Anterior cingulate cortex (tissue), 58 donors: ENCODE measurements at places on chromosomes 1 and 21.

GRCh38 chr1:238960071-238960470 is 426.3 kb upstream of the CHRM3 start:
- no peak for DNase-seq

GRCh38 chr1:236748268-236748870 is 46.7 kb upstream of the MTR start:
- DNase-seq, result no peak

DNA sequence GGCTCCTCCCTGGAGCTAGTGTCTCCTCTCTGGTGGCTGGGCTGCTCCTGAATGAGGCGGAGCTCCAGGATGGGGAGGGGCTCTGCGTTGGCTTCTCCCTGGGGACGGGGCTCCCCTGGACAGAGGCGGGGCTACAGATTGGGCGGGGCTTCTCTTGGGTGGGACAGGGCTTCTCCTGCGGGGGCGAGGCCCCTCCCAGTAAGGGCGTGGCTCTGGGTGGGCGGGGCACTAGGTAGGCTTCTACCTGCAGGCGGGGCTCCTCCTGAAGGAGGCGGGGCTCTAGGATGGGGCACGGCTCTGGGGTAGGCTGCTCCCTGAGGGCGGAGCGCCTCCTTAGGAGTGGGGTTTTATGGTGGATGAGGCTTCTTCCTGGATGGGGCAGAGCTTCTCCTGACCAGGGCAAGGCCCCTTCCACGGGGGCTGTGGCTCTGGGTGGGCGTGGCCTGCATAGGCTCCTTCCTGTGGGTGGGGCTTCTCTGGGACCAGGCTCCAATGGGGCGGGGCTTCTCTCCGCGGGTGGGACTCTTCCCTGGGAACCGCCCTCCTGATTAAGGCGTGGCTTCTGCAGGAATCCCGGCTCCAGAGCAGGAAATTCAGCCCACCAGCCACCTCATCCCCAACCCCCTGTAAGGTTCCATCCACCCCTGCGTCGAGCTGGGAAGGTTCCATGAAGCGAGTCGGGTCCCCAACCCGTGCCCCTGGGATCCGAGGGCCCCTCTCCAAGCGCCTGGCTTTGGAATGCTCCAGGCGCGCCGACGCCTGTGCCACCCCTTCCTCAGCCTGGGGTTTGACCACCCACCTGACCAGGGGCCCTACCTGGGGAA is 22.7 kb upstream of the ARF1 start:
- no peak for DNase-seq

- no peak for DNase-seq
Measured at GRCh38 chr1:153094426-153094825, at the start of gene SPRR2E. SPRR2E (minus strand) TSS chr1:153094526; CDS start chr1:153093751, 775 bp downstream.

DNA sequence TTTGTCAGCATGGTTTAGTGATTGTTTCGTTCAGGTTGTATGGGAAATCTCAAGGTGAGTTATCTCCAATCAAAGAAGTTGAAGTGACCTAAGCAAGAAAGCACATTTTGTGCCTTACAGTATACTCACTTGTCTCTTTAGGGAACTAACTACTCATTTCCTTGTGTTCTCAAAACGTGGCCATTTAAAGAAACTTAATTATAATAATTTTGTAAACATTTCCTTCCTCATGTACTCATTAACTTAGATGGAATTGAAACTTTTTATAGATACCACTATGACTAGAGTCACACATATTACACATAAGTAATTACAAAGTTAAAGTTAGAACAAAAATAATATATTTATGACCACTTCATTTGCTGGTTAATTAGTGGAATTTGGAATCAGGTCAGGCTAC is 552.6 kb downstream of the MRPL39 start:
- no peak for DNase-seq

DNA sequence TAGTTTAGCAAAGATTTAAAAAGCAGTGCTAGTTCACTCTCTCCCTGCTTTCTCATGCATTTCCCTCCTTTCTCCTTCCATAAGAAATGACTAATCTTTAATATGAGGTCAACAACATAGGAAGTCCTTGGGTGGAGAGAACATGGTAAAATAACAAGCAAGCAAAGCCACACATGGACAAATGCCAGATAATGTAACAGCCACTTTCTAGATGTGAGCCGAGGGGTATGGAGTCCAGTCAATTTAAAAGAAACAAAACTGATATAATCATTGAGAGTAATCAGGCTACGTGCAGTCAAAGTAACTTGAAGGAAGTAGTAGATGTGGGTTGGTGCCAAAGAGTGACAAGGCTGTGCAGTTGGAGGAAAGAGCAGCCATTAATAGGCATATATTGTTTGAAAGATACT is 69.6 kb downstream of the DUSP10 start:
- DNase-seq, result no peak

DNA sequence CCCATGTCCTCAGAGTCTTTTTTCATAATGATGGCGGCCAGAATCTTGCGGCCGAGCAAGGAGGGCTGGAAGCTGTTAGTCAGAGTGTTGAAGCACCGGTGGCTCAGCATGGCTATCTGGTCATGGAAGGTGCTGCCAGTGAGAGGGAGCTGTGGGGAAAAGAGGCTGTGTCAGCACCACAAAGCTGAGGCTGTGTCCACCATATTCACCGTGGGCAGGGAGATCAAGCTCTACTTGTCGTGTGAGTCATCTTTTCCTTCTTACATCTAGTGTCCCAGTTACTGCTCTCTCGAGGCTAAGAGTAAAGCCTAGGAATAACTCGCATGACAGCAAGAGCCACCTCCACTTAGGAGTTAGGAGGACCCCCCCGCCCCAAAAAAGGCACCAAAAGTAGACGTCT is 18.2 kb downstream of the ADAR start:
- no peak for DNase-seq

DNA sequence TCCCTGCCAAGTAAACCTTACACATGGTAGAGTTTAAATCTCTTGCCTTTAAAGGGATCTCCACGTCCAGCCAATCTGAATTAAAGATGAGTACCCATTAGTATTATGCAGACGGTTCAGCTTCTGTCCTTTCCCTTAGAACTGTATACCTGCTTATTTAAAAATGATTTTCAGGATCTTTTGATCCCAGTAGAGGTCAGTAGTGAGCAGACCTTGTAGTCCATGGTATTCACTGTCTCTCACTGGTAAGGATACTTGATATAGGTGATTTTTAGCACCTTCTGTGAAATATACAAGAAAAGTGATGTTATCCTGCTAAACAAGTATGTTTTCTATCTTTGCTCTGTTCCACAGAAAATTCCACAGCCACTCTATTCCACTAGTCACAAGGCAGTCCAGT is 1211.6 kb upstream of the ADGRL4 start:
- no peak for DNase-seq

- no peak for DNase-seq
Measured at GRCh38 chr1:214476986-214477870, 74.2 kb downstream of the PTPN14 start.

DNA sequence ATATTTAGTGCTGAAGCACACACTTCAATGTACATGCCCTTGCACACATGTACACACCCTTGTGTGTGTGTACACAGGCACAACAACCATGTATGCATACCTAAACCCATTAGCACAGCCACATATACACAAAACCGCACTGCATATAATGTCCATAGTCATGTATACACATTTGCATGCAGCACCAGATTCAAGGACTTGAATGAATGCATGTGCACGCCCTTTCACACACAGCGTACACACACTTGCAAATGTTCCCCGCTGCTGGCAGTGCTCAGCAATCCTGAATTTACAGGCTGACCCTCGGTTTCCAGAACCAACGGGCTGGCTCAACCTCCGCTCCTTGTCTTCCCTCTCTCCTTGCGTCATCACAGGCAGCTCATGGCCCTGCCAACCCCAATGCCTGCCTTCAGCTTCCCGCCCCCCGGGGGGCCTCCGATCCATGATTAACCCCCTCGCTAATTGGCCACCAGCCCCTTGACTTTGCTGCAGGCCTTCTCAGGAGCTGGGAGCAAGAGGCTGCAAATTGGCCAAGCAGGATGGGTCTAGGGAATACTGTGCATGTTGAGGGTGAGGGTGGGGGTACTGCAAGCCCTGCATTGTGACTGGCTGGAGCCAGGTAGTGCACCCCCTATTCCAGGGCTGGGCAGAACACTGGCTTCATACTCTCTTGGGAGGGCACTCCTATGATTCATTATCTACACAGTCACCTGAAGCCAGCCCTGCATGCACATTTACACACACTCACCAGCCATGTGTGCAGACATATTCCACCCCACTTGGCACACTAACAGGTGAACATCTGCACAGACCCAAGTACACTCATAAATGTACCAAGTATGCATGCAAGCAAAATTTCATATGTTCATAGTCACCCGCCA is 7.9 kb downstream of the GPR3 start:
- no peak for DNase-seq

GRCh38 chr1:239997515-239998311 is 94.0 kb upstream of the FMN2 start:
- DNase-seq, result no peak

- no peak for DNase-seq
Measured at GRCh38 chr1:21916447-21917238, 20.5 kb downstream of the HSPG2 start.

DNA sequence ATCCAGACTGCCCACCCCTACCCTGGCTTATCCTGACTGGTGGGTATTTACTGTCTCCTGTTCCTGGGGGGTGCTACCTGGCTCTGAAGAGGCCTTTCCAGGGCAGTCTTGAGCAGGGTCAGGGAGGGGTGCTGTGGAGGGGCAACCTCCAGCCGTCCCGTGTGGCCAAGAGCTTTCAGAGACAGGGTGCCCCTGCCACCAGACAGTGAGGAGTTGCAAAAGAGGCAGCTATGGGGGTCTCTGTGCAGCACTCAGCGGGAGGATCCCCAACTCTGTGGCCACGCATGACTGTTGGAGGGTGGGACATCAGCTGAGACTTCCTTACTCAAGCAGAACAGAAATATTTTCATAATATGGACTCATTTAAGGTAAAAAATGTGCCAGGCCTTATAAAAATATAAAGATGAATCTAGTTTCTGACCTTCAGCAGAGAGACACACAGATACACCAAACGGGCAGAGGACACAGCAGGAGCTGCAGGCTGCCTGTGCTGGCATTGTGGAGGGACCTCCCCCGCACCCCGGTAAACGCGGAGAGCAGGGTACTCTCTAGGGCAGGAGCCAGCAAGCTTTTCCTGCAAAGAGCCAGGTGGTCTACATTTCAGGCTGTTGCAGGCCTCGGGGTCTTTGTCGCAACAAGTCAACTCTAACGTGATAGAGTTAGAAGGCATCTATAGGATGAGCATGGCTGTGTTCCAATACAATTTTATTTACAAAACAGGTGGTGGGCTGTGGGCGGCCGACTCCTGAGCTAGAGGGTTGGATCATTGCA is 252.6 kb downstream of the RHOU start:
- DNase-seq, result no peak

- no peak for DNase-seq
Measured at GRCh38 chr1:230091473-230092231, 24.6 kb downstream of the GALNT2 start.

GRCh38 chr1:204248954-204249353 is 35.2 kb upstream of the GOLT1A start:
- DNase-seq, result no peak

- no peak for DNase-seq
Measured at GRCh38 chr1:28111157-28111556, 22.7 kb upstream of the EYA3 start.

GRCh38 chr1:201537891-201538611 is 876 bp upstream of the NAV1 start:
- DNase-seq, result no peak

GRCh38 chr1:10642403-10643080 is 153.9 kb downstream of the CASZ1 start:
- no peak for DNase-seq

DNA sequence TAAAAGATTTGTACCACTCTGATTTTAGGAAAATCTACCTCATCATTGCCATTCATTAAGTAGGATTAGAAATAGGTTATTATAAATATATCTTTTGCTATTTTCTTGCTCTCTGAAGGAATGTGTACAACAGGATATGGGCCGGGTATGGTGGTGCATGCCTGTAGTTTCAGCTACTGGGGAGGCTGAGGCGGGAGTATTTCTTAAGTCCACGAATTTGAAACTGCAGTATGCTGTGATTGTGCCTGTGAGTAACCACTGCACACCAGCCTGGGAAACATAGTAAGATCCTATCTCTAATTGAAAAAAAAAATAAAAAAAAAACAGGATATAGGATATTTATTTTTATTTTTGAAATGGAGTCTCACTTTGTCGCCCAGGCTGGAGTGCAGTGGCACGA is 50.0 kb downstream of the CLIC4 start:
- DNase-seq, result no peak

GRCh38 chr1:28507646-28508434 is 2.0 kb downstream of the RCC1 start:
- no peak for DNase-seq

GRCh38 chr21:39666681-39667315 is 54.1 kb downstream of the B3GALT5 start:
- no peak for DNase-seq

GRCh38 chr1:18480315-18481189 is at the start of gene KLHDC7A:
KLHDC7A (plus strand) TSS chr1:18480930; CDS start chr1:18480982, 52 bp downstream.
- no peak for DNase-seq

GRCh38 chr1:92029241-92029922 is 403 bp upstream of the EPHX4 start:
- no peak for DNase-seq

DNA sequence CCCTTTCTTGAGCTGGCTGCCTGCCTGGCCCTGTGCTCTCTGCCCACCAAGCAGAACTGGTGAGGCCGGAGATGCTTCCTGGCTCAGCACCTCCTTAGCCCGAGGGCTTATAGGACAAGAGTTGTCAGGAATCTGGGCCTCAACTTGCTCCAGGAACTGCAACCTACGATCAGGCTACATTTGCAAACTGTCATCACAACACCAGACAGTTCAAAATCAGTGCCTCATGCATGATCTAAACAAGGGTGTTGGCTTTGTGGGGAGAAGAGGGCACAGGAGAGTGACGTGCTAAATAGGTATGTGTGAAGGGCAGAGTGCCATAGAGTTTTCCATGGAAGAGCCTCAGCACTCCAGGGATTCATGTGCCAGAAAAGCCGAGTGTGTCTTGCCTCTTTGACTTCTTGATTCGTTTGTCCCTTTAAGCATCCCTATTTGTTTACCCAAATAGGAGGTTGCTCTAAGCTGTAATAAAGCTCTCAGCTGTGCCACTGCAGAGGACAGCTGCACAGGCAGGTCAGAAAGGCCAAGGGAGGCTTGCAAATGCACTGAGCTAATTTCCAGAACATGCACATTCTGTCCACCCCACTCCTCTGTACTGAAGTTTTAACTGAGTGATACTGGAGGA is 30.2 kb upstream of the NEK2 start:
- DNase-seq, result no peak

DNA sequence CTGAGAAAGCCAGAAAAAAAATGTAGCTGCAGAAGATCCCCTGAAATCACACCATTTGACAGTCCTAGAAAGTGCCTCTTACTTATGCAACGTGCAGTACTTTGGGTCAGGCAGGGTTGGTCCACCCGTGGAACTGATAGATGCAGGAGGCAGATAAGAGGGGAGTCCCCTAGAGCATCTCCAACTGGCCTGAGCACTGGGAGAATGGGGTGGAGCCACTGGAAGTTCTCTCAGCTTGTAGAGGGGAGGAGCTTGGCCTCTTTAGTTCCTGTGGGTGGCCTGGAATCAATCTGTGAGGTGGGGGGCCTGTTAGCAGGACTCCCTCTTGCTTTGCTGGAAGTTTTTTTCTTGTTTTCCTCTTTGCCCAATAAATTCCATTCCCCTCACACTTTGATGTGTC is 335.7 kb upstream of the NCAM2 start:
- no peak for DNase-seq
